ENCODE measurements at places on chromosomes 6 and 20. TPM values are rescaled to one million over a fixed set of nuclear protein-coding genes. Genes with fewer than 3 reads are reported as not detected.
A peak's percentile ranks its signal among the peaks of the same experiment; 100 is the strongest.

Gene MCCD1
- polyA plus RNA-seq: not detected

- DNase-seq: peak; percentile 60
Measured at GRCh38 chr6:166691199-166691598, 64.1 kb upstream of the RPS6KA2 start.

DNA sequence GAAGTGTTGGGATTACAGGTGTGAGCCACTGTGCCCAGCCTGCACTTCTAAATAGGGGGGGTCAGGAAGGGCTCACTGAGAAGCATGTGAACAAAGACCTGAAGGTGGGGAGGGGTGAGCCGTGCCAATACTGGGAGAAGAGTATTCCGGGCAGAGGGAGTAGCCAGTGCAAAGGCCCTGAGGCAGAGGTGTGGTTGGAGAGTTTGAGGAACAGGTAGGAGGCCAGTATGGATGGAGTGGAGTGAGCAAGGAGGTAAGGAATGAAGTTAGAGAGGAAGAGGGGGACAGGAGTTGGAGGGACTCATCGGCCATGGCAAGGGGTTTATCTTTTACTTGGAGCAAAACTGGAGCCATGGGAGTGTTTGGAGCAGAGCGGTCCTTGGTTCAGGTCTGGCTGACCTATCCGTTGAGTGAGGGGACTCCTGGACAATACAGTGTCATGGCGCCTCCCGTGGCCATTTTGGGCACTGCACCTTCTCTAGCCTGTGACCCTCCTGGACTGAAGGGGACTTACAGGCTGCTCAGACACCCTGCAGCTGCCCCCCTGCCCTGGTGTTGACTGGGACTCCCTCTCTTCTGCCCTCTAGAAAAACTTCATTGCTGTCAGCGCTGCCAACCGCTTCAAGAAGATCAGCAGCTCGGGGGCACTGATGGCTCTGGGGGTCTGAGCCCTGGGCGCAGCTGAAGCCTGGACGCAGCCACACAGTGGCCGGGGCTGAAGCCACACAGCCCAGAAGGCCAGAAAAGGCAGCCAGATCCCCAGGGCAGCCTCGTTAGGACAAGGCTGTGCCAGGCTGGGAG is 12.1 kb downstream of the FOXS1 start:
- no peak for DNase-seq

Gene POM121L2
- polyA plus RNA-seq: not detected
